ENCODE measurements at places on chromosomes 11 and 22. TPM values are rescaled to one million over a fixed set of nuclear protein-coding genes. Genes with fewer than 3 reads are reported as not detected.
A peak's percentile ranks its signal among the peaks of the same experiment; 100 is the strongest.

DNA sequence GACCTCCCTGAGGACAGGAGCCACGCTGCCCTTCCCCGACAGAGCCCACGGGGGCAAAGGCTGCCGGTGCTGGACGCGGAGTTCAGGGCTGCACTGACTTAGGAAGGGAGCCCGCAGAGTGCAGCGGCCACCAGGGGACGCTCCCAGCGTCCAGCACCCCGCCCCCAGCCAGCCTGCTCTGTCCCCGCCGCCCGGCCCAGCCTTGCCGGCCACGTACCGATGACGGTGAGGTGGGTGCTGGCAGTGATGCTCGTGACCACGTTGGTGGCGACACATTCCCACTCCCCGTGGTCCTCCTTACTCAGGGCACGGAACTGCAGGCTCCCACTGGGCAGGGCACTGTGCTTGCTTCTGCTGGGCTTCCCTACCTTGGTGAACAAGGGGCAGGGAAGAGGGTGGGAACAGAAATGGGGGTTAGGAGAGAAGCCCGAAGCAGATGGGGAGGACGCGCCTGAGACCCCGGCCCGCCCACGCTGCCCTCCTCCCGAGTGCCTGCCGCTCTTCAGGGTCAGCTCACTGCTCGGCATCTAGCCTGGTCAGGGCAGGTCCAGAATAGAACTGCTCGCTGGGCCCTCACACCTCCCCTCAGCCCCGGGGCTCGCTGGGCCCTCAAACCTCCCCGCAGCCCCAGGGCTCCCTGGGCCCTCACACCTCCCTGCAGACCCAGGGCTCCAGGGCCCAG lies 25.9 kb downstream of the IGSF9B start:
- DNase-seq, result no peak

GRCh38 chr11:111776398-111777093 lies 10.4 kb upstream of the PPP2R1B start:
- DNase-seq, result no peak

DNA sequence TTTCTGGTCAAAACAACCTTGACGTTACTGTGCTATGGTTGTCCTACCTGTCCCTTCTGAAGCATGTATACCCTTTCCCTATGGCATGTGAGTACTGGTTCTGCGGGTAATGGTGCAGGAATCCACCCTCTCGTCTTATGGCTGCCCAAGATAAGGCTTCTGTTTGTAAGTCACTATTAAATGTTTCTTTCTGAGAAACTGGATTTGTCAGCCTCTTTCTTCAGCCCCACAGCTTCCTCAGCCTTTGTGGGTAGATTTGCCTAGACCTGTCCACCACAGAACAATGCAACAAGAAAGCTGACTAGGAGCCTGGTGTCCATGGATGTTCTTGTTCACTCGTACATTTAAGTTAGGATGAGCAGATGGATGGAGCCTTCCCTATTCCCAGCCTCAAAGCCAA lies 14.4 kb downstream of the MMP7 start:
- DNase-seq, result no peak

DNA sequence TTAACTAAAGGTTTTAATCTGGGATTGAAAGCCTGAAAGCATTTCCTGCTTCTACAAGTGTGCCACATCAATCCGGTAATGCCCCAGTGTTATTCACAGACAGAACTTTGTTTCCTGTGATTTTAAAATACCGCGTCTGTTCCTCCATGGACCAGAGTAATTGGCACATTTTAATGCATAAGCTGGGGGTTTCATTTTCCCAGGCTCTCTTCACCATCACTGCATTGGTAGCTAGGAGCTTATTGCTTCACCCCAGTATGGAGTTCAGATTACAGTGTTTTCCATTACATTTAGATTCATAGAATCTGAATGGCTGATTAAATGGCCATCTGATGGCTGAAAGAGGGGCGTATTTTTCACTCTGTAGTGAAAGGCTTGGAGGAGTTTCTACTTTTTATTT lies 25.7 kb upstream of the CRTAM start:
- DNase-seq, result no peak

GRCh38 chr11:102223859-102224258 lies 93.4 kb upstream of the BIRC3 start:
- DNase-seq, result no peak

- DNase-seq, result no peak
Measured at GRCh38 chr11:36022882-36023281, 79.0 kb downstream of the LDLRAD3 start.

DNA sequence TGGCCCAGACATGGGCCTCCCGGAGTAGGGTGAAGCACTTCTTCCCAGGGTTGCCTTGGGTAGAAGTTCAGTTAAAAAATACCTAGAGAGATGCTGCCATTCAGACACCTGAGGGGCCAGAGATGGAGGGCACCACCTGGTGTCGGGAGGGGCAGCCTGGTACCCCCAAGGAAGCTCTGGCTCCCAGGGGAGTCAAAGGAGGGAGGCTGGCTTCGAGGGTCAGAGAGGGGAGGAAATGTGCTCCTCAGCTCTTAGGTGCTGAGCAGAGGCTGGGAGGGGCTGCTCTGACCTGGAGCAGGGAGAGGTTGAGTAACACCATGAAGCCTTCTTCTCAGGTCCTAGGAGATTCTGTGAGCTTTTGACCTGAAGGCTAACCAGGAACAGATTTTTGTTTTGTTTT lies 1.1 kb downstream of the USP35 start:
- no peak for DNase-seq

- no peak for DNase-seq
Measured at GRCh38 chr22:22746963-22747933, 102.8 kb downstream of the GGTLC2 start.

DNA sequence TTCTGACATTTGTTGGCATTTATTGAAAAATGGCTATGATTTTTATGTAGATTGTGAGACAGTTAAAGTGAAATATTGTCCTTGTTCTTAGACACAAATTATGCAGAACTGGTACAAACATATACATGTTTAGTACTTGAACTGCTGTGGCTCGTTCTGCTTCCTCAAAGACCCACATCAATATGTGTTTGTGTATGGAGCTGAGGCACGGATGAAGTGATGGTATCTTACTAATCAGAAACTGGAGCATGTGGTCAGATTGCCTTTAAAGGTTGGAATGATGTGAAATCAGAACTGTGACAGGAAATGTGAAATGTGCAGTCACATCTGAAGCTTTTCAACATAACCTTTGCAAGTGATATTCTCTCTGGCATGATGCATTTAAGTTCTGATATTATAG lies 130.4 kb downstream of the NAV2 start:
- DNase-seq, result no peak

DNA sequence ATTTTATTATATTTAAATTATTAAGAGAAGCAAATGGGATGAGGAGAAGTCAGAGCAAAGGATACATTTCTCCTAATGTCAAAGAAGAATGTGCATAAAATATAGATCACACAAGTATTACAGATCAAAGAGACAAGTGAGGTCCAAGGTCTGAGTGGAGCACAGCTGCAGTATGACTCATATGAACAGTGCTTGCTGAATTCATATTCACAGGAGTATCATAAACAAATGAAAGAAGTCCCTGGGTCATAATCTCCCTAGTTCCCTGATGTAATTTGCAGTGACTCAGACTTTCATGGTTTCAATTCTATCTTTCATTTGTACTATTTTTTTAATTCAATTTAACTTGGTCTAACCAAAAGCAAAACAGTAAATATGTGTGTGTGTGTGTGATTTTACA lies 499.0 kb upstream of the CCDC179 start:
- peak; percentile 79 for DNase-seq

GRCh38 chr11:59769111-59769510 lies 13.9 kb downstream of the STX3 start:
- peak; percentile 77 for DNase-seq

GRCh38 chr22:46770151-46770641 lies 7.7 kb downstream of the TBC1D22A start:
- no peak for DNase-seq

GRCh38 chr22:44608597-44609399 lies 93.2 kb upstream of the PRR5 start:
- no peak for DNase-seq

DNA sequence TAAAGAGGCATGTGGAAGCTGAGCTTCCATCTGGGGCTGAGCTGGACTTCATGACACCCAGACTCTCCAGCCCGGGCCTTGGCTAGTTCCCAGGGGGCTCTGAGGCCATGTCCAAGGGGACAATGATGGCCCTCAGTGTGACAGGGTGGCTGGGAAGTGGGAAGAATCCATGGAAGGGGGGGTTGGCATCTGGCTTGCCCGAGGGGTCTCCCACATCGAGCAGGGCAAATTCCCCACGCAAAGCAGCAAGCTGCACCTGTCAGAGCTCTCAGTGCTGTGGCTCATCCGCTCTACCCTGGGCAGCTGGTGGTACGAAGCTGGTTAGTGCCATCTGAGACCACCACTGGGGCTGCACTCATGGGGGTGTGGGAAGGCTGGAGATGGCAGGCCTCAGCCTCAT lies 9.4 kb upstream of the AP1B1 start:
- no peak for DNase-seq

GRCh38 chr11:70621241-70621640 lies 222.9 kb downstream of the CTTN start:
- DNase-seq, result no peak

DNA sequence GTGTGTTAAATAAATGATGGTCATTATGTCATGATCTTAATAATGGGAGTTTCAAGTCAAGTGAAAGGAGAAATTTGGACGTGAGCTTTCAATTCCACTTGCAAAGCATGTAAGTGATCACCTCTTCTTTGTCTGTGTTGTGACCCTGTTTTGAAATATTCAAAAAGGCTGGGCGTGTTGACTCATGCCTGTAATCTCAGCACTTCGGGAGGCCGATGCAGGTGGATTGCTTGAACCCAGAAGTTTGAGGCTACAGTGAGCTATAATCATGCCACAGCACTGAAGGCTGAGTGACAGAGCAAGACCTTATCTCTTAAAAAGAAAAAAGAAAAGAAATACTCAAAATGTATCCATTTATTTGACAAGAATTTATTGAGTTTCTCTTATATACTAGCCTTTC lies 32.9 kb upstream of the EED start:
- no peak for DNase-seq

GRCh38 chr11:123429913-123430720 lies at the start of gene GRAMD1B:
Gene GRAMD1B (plus strand): TSS chr11:123430269. CDS start chr11:123430793, 524 bp downstream.
- DNase-seq, result peak; percentile 38

DNA sequence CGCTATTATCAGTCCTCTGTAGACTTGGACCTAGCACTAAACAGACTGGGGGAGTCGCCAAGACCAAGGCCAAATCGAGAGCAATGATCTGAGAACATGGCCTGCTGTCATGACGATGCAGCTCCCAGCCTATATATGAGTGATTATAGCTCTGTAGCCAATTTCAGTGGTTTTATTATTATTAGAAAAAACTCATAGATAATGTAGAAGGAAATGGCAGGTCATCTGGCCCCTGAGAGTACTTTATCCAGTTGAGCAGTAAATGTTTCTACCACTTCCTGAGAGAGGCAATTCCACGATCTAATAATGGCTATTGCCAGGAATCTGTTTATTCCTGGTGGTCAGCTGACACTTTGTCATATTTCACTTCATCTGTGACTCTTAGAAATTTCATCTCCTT lies 666.7 kb downstream of the OPCML start:
- no peak for DNase-seq

DNA sequence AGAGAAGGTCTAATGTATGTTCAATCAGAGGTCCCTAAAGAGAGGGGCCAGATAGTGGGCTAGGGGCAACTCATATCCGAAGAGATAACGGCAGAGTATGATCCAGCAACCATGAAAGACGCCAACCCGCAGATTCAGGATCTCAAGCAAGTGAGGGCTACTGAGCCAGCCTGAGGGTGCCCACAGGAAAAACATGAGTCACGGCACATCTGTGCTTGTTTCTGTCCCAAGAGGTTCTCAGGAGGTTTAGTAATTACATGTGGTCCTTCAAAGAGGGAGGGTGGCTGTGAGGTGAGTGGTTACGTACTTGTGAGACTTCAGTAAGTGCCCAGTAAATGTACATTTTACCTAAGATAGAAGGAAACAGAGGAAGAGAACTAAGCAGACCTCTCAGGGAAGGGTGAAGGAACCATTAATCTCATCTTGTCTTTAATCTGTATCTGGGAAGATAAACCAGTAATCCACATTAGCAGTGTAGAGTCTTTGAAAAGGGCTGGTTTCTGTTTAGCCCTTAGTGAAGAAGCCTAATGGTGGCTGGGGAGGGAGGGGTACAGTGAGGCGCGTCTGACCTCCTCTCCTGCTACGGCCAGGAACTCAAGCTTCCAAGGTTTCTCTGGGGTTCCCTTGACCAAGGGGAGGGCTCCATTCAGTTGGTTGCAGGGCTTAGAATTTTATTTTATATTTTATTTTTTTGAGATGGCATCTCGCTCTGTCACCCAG lies 10.2 kb downstream of the SIRT3 start:
- peak; percentile 23 for DNase-seq

GRCh38 chr11:65212226-65212801 lies 30.6 kb downstream of the CAPN1 start:
- DNase-seq, result no peak

- no peak for DNase-seq
Measured at GRCh38 chr11:61007383-61007955, 36.0 kb downstream of the CD6 start.

Gene MED15
- 29.7 TPM for total RNA-seq

Gene EHF
- not detected for total RNA-seq

Gene NRGN
- total RNA-seq, result 0.46 TPM

Gene TAF10
- total RNA-seq, result 67.5 TPM

Gene TCN2
- total RNA-seq, result 6.6 TPM

Gene GDPD4
- total RNA-seq, result not detected

Gene DCDC1
- not detected for total RNA-seq

Gene KCNJ1
- total RNA-seq, result not detected

Gene MAJIN
- total RNA-seq, result not detected

Gene PTPN5
- not detected for total RNA-seq
